Inflammatory macrophage treated with lipopolysaccharide for 4 hours (primary cell): ENCODE measurements at places on chromosomes 5 and 9.

DNA sequence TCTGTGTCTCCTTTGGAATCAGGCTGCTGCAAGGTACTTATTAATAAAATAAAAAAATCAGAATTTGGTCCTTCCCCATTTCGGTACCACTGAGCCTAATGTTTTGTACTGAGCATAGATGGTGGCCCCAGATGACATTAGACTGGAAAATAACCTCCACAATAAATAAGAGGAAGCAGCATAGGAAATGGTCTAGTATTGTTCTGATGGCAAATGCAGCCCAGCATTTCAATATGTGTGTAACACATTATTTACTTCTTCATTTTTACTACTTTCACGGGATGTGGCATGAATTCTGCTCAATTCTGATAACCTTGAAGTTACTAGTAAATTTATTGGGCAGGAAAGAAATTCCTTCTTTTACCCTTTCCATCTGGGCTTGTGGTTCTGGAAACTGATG, 295.6 kb downstream of the ADGRV1 start:
- peak; percentile 40 for DNase-seq

DNA sequence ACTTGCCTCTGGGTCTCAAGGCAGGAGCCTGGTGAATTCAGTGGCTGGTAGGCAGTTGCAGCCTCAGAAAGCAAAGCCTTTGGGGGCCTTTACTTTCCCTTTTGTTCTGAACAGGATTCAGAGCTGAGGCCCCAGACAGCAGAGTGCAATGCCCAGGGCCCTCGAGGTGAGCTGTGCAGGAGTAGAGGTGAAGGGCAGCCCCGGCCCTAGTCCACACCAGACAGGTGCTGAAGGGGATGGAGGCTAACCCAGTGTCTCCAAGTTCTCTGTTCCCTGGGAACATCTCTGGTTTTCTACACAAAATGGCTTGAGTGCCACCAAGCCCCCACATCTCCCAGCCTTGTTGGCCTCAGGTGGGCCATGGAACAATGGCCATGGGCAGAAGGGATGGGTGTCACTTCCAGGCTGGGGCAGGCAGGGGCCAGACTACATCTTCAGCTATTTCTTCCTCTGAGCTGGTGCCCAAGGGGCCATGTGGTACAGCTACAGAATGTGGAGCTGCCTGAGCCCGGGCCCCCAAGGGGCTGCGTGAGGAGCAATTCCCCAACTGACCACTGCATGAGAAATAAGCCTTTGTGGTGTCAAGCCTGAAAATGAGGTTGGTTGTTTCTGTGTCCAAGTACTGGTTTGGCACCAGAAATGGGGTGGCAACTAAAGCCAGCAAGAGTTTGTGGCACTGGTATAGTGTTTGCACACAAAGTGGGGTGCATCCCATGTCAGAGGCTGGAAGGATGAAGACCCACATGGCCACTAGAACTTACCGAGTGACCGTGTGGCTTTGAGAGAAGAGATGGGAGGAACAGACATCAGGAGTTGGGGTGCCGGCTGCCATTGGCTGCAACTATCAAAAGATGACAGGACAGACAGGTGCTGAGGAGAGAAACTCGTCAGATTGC, 57.8 kb downstream of the BARX1 start:
- DNase-seq = no peak

GRCh38 chr9:134101623-134102149, 33.9 kb upstream of the BRD3 start:
- DNase-seq = no peak

DNA sequence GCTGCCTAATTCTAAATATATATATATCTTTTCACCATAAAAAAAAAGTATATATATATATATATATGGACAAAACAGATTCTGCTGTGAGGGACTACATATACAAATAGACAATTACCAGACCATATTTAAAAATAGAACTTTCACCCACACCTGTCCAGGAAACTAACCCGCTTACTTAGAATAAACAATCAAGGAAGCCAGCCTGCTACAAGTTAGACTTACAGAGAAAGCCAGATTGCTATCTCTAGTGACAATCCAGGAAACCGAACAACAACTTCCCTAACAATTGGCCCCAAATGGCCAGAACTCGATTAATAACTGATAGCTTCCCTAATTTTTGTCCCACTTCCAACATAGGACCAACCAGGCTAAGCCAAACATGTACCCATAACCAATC, 5.9 kb downstream of the GLDC start:
- DNase-seq = no peak

- DNase-seq = no peak
Observed at GRCh38 chr5:178496214-178496613, 94.0 kb downstream of the COL23A1 start.

- no peak for DNase-seq
Observed at GRCh38 chr9:20292002-20292401, 330.3 kb downstream of the MLLT3 start.

GRCh38 chr9:133475292-133476012, 3.4 kb downstream of the SLC2A6 start:
- peak; percentile 77 for DNase-seq

DNA sequence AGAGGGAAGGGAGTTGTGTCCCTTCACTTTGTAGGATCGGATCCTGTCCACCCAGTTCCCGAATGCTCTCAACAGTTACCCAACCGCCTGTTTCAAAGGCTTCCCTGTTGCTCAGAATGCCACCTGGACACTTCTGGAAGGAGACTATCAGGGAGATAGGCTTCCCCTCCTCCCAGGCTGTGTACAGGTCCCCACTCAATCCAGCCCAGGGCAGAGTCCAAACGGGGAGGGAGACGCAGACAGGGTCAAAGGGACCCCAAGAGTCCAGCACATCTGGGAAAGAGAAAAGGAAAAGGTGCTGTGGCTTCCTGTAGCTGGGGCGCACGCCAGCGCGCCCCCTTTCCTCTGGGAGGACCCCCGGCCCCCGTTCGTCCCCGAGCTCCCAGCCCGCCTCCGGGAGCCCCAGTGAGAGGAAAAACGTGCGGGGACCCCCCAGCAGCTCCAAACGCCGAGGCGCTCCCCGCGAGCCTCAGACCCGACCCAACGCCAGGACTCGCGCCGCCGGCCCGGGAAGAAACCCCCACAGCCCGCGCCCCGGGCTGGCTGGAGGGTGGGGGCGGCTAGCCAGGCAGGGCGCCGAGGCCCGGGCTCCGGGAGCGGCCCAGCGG, 640 bp downstream of the SURF4 start:
- peak; percentile 45 for DNase-seq

- DNase-seq = peak; percentile 72
Observed at GRCh38 chr5:95835682-95836385, 13.3 kb upstream of the GLRX start.

DNA sequence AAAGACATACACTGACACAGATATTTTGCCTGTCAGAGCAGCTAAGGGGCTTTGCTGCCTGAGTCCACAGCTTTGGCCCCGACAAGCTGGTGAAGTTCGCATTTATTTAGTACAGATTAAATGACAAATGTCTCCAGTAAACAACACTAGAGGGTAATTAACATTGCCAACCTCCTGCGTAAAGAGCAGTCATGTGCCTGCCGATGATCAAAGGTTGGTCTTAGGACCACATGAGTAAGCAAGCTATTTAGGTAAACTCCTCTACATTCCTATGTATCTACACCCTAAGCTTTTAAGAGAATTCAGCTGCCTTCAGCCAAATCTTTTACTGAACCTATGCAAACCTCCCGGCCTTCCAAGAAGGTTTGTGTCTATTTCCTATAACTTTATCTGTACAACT, 73.0 kb upstream of the PJA2 start:
- DNase-seq = no peak

GRCh38 chr9:88781628-88782391, 209.5 kb upstream of the S1PR3 start:
- DNase-seq = peak; percentile 67

- DNase-seq = no peak
Observed at GRCh38 chr5:56717253-56717987, 97.9 kb upstream of the MAP3K1 start.

DNA sequence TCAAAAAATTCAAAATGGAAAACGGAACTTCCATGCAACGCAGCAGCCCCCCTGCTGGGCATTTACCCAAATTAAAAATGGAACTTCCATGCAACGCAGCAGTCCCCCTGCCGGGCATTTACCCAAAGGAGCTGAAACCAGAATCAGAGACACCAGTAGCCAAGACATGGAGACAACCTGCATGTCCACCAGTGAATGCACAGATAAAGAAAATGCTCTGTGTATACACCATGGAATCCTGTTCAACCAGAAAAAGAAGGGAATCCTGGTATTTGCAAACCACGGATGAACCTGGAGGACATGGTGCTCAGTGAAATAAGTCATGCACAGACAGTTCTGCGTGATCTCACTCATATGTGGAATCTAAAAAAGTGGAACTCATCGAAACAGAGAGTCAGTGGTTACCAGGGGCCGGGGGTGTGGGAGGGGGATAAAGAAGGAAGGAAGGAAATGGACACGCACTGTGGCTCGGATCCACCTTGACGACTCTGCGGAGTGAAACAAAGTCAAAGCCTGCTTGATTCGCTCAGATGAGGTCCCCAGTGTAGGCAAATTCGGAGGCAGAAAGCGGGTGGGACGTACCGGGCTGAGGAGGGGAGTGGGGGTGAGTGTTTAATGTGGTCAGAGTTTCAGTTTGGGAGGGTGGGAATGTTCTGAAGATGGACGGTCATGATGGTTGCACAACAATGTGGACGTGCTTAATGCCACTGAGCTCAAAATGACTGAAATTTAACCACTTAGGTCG, 40.2 kb upstream of the EXOC3 start:
- peak; percentile 75 for DNase-seq

DNA sequence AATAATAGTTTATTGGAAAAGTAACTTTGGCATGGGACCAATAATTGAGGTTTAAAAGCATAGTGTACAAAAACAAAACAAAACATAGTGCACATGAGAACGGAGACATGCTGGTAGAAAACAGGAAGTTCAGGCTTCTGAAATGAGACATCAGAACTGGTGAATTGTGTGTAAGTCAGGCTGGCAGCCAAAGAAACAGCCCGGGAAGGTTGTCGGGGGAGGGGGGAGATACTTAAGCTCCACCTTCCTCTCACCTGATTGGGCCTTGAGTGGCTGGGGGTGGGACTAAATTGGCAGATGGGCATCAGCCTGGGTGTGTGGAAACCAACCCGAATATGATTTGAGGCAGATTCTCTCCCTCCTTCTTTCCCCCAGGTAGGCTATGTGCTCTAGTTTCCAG, 256.3 kb downstream of the SMARCA2 start:
- DNase-seq = peak; percentile 69

DNA sequence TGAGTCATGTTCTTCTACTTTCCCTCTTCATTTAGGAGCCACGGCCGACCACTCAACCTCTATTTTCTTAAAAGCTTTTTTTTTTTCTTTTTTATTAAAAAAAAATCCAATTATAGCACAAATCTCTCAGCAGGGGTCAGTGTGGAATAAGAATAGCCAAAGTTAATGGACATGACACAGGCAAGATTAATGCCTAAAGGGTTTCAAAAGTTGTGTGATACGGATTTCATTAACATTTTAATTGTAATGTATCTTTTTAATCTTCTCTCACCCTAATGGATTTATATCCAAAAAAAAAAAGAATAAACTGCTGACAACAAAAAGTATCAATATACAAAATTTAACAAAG, 5.4 kb downstream of the NACC2 start:
- no peak for DNase-seq
